ENCODE measurements at places on chromosomes 2 and 18.

GRCh38 chr2:183950673-183951072 lies 647.7 kb upstream of the ZNF804A start:
- DNase-seq = no peak

DNA sequence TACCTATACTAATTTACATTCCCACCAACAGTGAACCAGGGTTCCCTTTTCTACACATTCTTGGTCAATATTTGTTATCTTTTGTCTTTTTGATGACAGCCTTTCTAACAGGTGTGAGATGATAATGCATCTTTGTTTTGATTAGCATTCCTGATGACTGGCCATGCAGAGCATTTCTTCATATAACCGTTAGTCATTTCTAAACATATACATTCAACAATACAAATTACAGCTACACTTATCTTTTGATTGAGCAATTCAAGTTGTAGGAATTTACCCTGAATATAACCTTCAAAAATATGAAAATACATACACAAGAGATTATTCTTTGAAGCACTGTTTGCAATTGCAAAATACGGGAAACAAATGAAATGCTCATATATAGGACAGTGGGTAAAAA lies 94.9 kb downstream of the TMEM131 start:
- DNase-seq = no peak

- peak; percentile 67 for DNase-seq
These were observed 26.4 kb downstream of the ASXL2 start for GRCh38 chr2:25851740-25852503.

DNA sequence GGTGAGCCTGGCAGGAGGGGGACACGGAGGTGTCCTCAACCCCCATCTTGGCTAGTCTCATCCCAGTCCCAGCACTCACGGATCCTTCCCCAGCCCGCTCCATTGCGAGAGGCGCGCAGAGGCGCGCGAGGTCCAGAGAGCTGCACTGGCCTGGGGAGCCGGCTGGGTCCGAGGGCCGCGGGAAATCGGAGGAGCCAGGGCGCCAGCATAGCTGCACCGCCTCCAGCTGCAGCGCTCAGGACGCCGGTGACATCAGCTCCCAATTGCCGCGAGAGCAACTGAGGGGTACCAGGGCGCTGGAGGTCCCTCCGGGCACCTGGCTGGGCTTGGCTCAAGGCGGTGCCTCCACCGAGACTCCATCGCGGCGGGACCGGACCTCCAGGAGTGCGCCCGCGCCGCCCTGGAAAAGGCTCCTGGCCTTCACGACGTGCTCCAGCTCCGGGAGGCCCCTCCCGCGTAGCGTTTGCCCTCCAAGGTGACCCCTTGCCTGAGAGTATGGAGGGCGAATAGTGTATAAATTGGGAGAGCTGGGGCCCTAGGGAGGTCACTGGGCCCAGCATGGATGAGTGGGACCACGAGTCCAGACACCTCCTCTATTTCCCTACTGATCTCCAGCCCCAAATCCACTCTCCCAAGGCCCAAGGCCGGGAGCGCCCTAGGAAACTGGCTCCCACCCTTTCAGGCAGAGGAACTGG lies 5.5 kb downstream of the RTKN start:
- DNase-seq = no peak

- no peak for DNase-seq
These were observed 93.0 kb upstream of the GLI2 start for GRCh38 chr2:120642646-120643045.

GRCh38 chr2:212811036-212811805 lies 272.6 kb upstream of the ERBB4 start:
- no peak for DNase-seq

DNA sequence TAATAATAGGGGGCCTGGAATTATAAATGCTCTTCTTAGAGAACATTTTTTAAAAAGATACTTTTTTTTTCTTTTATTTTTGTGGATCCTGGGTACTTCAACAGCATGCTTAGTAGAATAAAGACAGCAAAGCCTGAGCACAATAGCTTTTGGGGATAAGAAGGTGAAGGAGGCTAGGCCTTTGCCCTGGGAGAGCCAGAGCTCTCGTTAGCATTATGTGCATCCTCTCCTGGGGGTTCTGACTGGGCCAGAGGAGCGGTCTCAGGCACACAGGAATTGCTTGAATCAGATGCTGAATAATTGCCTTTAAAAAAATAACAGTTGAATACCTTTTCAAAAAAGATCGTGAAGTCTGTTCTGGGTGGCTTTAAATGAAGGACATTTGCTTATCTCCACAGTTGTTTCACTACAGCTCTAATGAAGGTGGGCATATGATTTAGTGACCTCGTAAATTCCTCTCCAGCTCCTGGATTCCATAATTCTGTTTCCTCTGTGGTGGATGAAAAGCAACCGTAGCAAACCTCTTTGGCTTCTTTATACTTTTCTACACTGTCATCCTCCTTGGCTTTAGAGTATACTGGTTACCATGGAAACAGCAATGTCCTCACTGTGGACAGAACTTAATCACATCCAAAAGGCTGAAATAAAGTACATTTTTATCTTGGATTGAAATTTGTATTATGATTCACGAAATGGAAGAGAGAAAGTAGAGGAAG lies 133.8 kb downstream of the MAIP1 start:
- DNase-seq = no peak

DNA sequence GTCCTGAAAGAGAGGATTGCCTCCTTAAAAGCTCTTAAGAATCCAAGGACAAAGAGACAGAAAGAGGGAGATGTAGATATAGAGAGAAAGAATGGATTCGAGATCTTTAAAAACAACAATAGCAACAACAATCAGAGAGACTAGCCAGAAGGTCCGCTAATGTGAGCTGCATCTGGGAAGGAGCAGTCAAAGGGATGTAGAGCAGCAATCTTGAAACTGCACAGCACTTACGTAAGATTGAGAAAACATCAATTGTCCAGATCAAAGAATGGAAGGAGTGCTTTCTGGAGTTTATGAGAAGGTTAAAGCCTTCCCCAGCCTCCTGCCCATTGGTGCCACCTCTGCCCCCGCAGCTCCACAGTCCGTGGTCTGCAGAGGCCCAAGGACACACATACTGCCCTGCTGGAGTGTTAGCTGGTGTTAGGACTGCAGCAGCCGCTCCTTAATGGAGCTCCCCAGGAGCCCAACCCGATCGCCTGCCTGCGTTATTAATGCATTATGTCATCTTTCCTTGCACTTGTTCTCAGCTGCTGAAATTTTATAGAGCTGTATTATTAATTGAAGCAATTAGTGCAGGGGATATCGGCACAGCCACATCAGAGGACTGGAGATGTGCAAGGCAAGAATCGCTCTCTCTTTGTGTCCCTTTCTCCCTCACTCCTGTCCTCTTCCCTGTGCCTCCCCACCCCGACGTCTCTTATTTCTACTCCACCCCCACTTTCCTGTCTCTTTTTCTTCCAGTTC lies 94.2 kb upstream of the STPG4 start:
- DNase-seq = no peak

GRCh38 chr2:96934831-96935540 lies 51.4 kb downstream of the FAM178B start:
- DNase-seq = no peak

DNA sequence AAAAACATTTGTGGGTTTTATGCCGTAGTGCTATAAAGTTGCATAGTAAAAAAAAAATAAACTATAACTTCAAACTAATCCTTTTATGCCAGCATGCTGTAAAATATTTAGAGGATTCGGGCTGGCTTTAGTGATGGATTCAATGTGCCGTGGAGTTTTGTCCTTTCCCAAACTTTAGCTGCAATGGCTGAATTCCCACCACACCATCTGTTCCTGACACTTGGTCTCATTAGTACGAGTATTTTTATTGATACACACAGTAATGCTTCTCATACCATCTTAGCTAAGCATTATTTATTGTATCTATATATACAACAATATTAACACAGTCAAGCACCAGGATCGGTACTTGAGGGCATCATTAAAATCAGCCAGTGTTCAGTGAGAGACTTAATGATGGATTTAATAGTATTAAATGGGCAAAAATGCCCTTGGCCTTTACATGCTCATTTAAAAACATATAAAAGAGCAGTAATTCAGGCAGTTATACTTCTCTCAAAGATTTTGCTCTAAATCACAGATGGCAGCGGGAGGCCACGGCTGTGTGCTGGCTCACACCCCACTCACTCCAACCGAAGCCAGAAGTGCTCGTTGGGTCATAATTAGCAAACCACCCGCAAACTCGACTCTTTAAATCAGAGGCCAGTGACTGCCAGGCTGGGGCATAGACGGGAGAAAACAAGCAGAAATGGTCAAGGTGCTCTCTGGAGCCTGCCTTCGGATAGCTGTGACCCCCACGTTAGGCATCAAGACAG lies 297.0 kb upstream of the REV1 start:
- DNase-seq = no peak

DNA sequence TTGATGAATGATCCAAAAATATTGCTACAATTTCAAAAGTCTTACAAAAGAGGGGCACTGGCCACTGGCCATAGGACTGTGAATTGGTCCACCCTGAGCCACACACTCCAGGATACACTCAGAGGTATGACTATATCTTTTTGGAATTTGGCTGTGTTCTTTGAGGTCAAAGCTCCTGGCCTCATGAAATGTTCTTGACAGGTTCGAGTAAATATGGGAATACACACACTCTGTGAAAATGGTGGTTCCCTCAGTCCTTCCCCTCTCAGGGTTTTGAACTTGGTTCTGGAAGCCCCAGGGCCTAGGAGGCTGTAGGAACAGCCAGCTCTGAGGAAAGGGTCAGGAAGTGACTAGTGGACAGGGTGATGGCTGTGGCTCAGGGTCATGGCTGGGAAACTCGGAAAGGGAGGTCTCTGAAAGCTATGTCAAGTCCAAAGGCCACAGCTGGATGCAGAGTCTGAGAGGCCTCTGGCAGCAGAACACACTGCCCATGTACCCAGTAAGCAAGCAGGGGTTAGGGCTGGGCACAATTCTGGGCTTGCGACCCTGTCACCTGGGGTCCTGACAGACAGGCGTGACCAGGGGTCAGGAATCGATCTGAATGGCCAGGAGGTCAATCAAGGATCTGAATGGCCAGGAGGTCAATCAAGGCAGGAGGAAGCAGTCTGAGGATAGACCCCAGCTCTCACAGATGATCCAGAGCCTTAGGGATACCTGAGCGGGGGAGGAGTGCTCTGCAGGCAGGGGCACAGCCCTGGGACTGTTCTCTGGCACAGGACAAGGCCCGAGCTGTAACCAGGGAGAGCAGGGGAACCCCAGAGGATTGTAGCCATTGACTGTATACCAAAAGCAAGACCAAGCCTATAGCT lies 223.4 kb upstream of the SMAD2 start:
- DNase-seq = no peak

DNA sequence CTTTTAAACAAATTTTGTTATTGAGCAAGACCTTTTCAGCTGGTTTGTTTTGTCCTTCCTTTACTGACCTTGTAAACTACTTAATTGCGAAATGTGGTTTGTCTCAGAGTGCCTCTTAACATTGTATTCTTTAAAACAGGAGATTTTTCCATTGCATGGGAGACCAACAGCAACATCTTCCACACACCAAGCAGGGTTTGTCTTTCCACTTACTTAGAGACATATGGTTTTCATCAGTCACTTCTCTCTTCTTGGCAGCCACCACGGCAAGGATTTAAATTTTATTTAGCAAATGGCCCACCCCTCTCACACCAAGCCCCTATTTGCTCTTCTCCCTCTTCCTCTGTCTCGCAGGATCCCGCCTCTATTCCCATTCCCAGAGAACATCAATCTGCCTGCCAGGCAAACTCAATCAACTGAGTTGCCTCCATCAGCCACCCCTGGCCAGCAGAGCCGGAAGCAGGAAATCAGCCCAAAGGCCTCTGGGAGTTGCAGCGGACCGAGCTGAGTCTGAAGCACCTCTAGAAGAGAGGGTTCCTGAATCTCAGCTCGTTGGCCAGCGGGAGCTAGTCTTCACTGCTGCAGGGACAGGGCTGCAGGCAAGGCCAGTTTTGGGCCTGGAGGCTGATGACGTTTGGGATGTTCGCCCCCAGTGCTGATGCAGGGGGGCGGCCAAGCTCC lies 11.3 kb upstream of the CIB4 start:
- no peak for DNase-seq

Measured in hepatic stellate cell (primary cell).